ENCODE measurements at places on chromosomes 2 and 18. TPM values are rescaled to one million over a fixed set of nuclear protein-coding genes. Genes with fewer than 3 reads are reported as not detected.

GRCh38 chr18:56162311-56163265, 475.8 kb downstream of the TXNL1 start:
- DNase-seq: peak; percentile 52

DNA sequence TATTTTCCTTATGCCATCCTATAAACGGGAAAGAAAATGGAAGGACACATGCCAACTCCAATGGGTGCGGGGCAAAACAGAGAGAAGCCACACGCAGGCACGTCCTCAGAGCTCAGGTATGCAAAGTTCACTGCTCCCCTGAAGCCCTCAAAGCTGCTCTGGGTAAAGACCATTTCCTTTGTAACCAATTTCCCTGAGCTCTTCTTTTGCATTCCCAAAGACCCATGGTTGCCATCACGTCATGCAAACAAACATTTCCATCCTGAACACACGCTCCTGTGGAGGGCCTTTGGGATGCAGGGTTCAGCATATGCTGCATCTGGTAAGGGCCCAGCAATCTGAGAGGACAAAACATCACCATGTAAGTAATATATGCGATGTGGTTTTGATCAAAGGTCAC, 69.4 kb downstream of the EMILIN2 start:
- DNase-seq: no peak

DNA sequence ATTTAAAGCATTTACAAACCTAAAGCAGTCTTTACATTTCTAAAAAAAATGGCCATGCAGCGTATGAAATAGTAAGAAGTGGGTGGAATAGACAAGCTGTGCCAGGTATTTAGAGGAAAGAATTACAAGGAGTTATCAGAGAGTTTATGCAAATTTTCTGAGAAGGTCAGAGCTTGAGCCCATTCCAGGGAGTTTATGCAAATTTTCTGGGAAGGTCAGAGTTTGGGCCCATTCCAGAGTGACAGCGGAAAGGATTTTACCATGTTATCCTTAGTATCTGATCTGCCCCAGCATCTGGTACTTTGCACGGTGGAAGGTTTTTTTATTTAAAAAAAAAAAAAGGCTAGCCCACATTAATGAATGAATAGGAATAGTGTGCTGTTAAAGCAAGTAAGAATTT, 1.4 kb upstream of the DOK6 start:
- no peak for DNase-seq

DNA sequence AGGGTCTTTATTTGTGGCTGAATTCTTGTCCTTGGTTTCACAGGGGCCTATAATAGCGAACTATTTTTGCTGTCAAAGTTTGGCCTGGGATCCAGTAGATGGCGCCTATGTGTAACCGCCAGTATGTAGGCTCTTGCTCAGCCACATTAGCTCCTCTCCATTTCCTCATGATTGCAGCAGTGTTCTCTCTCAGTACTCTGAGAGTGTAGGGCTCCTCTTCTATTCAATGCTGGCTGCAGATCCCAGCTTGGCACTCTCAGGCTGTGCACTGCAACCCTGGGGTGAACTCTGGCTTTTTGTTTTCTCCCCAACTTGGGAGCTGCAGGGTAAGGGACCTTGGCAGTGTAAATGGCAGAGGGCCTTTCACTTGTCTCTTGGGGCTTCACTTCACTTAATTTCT, 344.6 kb upstream of the CHAC2 start:
- peak; percentile 30 for DNase-seq

DNA sequence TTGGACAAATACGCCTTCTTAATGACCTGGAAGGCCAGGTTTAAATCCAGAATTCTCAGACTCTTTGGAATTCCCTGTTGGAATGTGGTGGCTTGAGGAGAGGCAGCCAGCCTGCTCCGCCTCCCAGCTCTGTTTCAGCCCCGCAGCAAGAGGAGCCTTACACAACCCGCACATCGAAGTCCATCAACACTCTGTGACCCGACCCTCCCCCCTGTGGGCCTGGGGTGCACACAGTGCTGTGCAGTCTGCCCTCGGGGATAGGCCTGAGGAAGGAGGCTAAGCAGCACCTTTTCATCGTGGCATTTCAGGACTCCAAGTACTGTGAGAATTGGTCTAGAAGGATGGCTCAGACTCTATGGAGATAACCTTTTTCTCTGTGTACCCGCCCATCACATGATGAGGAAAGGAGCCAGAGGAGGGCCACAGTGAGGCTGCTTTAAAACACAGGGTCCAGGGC, 73.7 kb downstream of the GREB1L start:
- no peak for DNase-seq

DNA sequence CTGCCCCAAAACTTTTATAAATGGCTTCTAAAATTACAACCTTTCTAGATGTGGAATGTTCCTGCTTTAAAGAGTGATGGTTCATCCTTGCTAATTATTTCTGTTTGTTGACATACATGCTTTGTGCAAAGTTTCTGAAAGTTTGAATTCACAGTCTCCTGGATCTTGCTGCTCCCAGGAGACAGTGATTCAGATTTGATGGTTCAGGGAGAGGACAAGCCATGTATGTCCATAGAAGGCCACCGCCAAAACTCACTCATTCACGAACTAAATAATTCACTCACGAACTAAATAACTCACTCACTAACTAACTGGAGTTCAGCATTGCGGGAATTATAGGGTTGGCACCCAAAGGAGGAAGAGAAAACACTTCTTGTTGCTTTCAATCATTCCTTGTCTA, 416.5 kb upstream of the ZEB2 start:
- no peak for DNase-seq

DNA sequence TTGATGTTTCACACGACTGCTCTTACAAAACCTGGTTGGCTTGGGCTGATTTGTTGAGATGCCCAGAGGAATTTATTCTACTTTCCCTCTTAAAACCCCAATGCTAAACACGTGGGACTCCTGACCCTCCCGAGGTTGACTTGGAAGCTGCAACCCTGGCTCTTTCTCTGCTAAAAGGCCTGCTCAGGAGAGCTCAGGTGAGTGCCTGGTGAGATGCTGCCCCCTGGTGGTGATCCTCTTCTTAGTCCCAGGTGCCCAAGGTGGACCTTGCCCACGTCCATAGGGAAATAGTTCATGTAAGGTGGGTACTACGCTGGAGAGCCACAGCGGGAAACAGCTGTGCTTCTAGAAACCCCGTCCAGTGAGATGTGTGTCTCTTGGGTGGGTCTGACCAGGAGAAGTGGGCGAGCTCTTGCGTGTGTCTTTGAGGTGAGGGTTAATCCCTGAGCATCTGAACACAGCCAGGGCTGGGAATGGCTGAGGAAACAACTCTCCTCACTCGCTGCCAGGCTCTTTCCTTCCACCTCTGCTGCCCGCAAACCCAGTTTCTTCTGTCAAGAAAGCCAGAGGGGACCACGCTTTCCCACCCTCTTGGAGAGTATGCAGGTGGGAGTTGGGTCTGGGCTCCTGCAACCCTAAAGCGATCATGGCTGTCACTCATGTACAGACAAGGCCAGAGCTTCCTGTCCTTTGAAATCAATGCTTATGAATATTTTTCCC, 25.5 kb upstream of the PXDN start:
- DNase-seq: peak; percentile 72

- DNase-seq: no peak
Measured at GRCh38 chr2:204892506-204893255, 347.4 kb downstream of the PARD3B start.

DNA sequence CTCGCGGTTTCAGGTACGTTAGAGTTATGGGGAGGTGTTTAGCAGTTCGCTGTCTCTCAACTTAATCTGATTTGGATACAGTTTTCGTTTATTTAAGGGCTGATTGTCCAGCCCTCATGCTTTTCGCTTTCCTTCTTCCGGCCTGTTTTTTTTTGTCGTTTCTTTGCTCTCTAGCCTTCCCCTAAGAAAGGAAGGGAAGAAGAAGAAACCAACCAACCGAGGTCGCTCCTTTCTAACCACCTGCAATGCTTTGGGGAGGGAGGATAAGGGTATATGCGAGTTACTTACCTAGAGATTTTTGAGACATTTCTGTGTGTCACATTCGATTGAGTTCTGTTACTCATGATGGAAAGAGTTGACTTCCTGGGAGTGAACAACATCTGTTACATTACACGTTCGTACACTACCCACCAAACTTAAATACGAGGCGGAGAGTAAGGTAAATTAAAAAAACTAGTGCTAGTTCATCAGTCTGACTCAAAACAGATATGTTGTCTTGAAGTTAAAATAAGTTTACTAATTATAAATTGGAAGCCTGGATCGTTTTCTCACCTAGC, 918 bp downstream of the EIF5B start:
- no peak for DNase-seq

DNA sequence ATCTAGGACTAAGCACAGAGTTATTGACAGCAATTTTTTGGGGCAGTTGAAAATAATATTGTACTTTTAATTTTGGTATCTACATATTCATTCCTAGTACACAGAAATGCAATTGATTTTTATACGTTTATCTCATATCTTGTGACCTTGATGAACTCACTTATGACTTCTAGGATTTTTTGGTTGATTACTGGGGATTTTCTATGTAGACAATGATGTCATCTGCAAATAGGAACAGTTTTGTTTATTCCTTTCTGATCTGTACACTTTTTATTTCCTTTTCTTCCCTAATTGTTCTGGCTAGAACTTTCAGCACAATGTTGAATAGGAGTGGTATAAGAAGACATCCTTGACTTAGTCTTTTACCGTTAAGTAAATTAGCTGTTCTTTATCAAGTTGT, 143.5 kb upstream of the PGAP1 start:
- DNase-seq: no peak

GRCh38 chr2:160907738-160908137, 252.5 kb upstream of the TANK start:
- no peak for DNase-seq

DNA sequence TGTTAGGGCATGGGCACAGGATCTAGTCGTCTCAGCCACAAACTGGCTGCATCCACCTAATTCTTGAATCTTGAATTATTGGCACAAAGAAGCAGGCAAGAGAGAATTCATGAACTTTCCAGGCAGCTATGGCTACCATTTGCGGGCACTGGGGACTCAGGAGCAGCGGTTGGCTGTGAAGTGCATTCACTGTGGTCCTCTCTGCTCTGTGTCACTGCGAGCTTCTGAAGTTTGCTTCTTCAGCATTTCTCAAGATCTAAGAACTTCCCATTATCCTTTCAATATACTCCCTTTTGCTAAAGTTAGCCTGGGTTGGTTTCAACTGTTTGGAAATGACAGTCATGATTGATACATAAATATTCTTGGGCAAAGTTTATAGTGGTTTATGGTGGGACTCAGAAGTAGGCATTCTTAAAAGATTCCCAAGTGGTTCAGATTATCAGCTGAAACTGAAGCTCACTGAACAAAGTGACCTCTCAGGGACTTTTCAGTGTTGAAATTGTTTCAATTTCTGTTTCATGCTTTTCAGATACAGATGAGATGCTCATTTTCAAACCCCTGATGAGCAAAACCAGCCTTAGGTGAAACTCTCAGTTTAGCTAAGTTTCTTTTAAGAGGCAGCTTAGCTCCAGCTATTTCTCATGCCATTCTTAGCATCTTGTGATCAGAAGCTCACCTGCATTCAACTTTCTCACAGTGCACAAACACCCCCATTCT, 1258.3 kb upstream of the GYPC start:
- DNase-seq: no peak

DNA sequence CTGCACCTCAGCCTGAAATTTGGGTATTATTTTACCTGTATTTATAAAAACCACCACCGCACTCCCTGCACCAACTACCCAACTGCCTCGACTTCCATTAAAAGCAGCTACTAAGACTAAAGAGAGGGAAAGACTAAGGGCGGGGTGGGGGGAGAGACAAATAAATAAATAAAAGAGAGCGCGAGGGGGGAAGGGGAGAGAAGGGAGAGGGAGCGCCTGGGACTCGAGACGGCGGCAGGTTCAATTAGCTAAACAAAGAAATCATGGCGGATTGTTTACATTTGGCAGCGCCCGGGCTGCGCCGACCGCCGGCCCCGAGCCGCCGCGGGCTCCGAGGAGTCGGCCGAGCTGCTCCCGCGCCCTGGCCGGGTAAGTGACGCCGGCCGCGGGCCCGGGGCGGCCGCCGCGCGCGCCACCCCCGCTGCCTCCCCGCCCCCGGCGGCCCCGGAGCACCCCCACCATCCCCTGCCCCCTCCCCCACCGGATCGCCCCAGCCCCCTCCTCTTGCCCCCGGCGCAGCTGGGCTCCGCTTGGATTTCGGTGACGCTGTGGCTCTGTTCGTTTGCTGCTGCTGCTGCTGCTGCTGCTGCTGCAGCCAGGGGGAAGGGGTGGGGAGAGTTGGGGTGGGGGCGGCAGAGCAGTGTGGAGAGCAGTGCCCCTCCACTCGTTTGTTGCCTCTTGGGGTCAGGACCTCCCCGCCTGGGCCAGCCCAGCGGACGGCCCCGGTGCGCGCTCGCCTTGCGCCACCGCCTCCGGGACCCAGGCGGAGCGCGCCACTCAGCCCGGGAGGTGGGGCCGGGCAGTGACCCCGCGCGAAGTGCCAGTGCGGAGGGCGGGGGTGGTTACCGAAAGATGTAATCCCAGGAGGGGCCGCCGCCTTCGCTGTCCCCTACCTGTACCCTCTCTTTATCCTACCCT, 187.2 kb upstream of the FANCL start:
- peak; percentile 14 for DNase-seq

DNA sequence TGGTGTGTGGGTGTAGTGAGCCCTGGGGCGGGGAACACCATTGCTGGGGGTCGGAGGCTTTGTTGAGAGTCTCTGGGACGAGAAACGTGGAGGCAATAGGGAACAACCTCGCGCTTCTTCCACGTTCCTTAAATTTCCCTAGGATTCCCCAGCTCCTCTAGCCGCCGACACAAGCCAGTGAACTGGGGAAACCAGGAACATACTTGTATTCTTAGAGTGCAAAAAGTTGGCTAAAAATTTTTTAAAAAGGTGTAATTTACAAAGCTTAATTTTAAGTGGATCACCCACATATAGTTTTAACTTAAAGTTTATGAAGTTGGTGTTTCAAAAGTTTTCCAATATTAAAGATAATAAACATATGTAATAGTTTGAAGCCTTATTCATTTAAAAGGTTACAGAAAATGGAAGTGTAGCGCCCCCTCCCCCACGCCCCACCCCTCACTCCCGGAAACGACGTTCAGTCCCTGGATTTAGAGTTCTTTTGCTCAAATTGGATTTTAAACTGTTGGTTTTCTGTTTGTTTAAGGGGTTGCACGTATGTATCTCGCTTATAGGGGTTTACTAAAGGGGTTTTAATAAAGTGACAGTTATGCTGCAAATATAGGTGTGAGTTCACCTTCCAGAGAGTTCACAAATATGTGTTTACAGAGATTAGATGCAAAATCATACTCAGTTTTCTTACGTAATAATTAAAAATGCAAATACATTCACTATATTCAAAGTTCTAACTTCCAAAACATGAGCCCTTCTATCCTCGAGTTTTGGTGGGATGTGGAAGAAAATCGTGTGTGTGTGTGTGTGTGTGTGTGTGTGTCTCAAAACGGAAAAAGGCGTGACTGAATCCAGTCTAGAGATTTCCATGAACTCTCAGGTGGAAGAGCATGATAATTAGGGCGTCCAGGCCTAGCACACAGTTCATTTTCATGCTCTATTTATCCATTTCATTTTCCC, 872 bp downstream of the DSG2 start:
- DNase-seq: peak; percentile 69

GRCh38 chr2:45379399-45380087, 231.5 kb downstream of the SRBD1 start:
- DNase-seq: no peak

Gene UGT1A10
- total RNA-seq: 0.99 TPM

Gene NETO1
- total RNA-seq: not detected

Gene NOL4
- 2.3 TPM for total RNA-seq

Gene C2orf72
- 14.5 TPM for total RNA-seq

Gene TFCP2L1
- 4.6 TPM for total RNA-seq
